WTC11 (cell line): ENCODE measurements at places on chromosomes 4 and X. TPM values are rescaled to one million over a fixed set of nuclear protein-coding genes. Genes with fewer than 3 reads are reported as not detected.
A peak's percentile ranks its signal among the peaks of the same experiment; 100 is the strongest.

UGT8 gene
- 29.2 to 30.8 TPM (median 30.7 TPM) in 3 replicates for total RNA-seq

KLB gene
- 0.09 to 0.14 TPM in 2 of 3 replicates, not detected in the other for total RNA-seq

UGT2B17 gene
- total RNA-seq, result 0.14 to 0.18 TPM in 2 of 3 replicates, not detected in the other

SULT1E1 gene
- total RNA-seq, result not detected in 3 replicates

HHIP gene
- total RNA-seq, result 0.14 to 0.27 TPM (median 0.22 TPM) in 3 replicates

EDA2R gene
- total RNA-seq, result 9.1 to 11.9 TPM (median 9.3 TPM) in 3 replicates

GRCh38 chr4:84451546-84451945, 47.5 kb downstream of the NKX6-1 start:
- H3K36me3 ChIP-seq, result no peaks in the 10 kb centered on the region
- no peaks in the 10 kb centered on the region for H3K27me3 ChIP-seq
- DNase-seq, result no peak
- H3K4me1 ChIP-seq, result peaks cover 14% of the 10 kb centered on the region

- peaks cover 5% of the 10 kb centered on the region; the same call in 1 of the 2 replicates for H3K4me1 ChIP-seq
- H3K27me3 ChIP-seq, result no peaks in the 10 kb centered on the region
Measured at GRCh38 chr4:40275065-40275730, 59.9 kb upstream of the CHRNA9 start.

DNA sequence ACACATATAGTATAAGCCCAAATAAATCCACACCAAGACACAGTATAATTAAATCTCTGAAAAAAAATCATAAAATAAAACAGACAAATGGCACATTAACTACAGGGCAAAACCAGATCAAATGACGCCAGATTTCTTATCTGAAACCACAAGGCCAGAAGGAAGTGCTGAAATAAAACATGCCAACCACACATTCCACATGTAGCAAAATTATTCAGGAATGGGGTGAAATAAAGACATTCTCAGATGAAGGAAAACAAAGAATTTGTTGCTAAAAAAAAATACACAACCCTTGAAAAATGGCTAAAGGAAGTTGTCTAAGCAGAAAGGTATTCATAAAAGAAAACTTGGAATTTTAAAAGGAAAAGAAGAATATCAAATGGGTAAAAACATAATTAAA, 4.5 kb upstream of the DCAF12L1 start:
- no peak for DNase-seq
- peaks cover 15% of the 10 kb centered on the region for H3K4me1 ChIP-seq
- no peak overlapping the region for H3K4me3 ChIP-seq
- H3K27me3 ChIP-seq, result peaks cover 15% of the 10 kb centered on the region

GRCh38 chrX:12401252-12401651, 263.0 kb downstream of the FRMPD4 start:
- peaks cover 3% of the 10 kb centered on the region; the same call in 1 of the 2 replicates for H3K4me1 ChIP-seq
- no peak for DNase-seq
- H3K36me3 ChIP-seq, result no peaks in the 10 kb centered on the region
- H3K27me3 ChIP-seq, result no peaks in the 10 kb centered on the region

GRCh38 chrX:86507331-86507730, 359.1 kb downstream of the DACH2 start:
- H3K36me3 ChIP-seq, result no peaks in the 10 kb centered on the region
- H3K4me1 ChIP-seq, result peaks cover 8% of the 10 kb centered on the region
- no peak overlapping the region for H3K4me3 ChIP-seq
- no peak for DNase-seq
- no peak overlapping the region for H3K27ac ChIP-seq
- H3K27me3 ChIP-seq, result no peaks in the 10 kb centered on the region

DNA sequence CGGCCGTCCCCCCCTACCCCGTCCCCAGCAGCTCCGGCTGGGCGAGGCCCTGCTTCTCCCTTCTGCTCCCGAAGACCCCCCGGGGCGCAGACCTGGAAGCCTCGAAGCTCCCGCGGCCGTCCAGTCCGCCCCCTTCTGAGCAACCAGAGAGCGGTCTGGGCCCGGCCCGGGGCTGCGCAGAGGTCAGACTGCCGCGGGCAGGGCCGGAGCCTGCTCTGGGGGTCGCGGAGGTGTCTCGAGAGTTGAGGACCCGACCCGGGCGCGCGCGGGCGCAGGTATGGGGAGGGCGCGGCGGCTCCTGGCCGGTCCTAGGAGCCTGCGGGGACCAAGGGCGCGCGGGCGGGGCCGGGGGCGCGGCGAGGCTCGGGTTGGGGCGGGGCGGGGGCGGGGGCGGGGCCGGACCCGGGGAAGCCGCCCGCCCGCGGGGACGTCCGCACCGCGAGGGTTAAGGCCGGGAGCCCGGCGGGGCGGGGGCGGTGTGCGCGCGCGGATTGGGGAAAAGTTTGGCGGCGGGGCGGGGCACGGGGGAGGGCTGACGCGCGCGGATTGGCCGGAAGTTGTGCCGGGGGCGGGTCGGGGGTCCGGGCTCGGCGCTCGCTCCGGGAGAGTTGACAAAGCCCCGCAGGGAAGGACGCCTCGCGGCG, at the start of gene FGFRL1:
TSS of gene FGFRL1 (plus strand) at position 605 of the 644 bp plus-strand sequence. CDS start 860 bp downstream, outside the sequence.
- H3K4me3 ChIP-seq, result peak within 1 kb of the TSS; percentile 66
- H3K27ac ChIP-seq, result no peak within 1 kb of the TSS
- DNase-seq, result peak; percentile 88
- no peaks in the 10 kb centered on the region for H3K36me3 ChIP-seq
- H3K4me1 ChIP-seq, result peaks cover 10% of the 10 kb centered on the region

DNA sequence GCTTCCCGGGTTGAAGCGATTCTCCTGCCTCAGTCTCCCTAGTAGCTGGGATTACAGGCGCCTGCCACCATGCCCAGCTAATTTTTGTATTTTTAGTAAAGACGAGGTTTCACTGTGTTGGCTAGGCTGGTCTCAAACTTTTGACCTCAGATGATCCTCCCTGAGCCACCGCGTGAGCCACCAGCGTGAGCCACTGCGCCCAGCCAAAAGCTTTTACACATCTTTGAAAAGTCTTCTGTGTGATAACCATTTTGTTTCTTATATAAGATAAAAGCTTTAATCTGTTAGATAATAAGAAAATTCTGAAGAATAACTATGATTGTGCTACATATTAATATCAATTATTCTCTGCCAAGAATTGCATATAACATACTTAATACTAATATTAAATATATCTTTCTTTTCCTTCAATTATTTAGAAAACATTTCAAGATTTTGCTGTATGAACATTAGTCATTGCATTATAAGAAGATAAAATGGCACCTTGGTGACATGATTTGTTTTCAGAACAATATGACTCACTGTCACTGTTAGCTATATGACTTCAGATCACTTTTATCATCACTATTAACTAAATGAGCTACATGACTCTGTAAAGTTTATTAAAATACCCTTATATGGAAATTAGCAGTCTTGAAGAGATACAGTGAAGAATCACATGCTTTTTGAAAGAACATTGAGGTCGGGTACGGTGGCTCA, 33.4 kb downstream of the RUFY3 start:
- H3K36me3 ChIP-seq, result no peaks in the 10 kb centered on the region
- H3K27me3 ChIP-seq, result no peaks in the 10 kb centered on the region
- H3K4me3 ChIP-seq, result no peak overlapping the region
- H3K27ac ChIP-seq, result no peak overlapping the region
- no peak for DNase-seq

DNA sequence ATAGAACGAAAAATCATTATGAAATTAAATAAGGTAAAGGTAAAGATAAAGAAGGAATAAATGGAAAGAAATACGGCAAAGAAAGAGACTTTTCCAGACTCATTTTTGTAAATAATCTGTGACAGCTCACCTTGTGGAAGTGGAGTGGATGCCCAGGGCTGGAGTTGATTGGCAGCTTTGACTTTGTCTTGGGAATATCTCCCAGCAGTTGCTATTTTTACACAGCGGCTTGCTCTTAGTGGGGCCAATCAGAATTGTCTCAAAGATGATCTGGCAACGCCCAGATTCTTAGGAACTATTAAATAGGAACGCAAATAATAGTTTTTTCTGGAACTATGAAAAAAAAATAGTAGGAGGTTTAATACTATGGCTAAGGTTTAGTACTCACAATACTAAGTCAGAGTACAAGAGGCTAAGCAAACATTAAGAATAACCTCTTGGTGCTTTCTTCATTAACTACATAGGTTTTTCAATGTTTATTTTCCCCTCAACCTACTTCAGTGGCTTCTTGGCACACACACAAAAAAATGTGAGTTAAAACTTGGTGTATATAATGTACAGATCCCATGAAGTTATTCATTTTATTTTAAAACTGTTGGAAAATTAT, 132.7 kb downstream of the TRAM1L1 start:
- DNase-seq, result no peak
- H3K36me3 ChIP-seq, result no peaks in the 10 kb centered on the region
- no peak overlapping the region for H3K4me3 ChIP-seq

- H3K4me1 ChIP-seq, result peaks cover 24% of the 10 kb centered on the region
- H3K27me3 ChIP-seq, result peaks cover 5% of the 10 kb centered on the region; the same call in 1 of the 2 replicates
- no peak overlapping the region for H3K27ac ChIP-seq
- no peak for DNase-seq
- H3K36me3 ChIP-seq, result peaks cover 21% of the 10 kb centered on the region
- H3K4me3 ChIP-seq, result peak overlapping the region; percentile 88; the same call in 1 of the 2 replicates
Measured at GRCh38 chrX:53084043-53084570, 1.9 kb downstream of the TSPYL2 start.

GRCh38 chrX:109684136-109684535, 48.9 kb downstream of the ACSL4 start:
- no peaks in the 10 kb centered on the region for H3K4me1 ChIP-seq
- peaks cover 6% of the 10 kb centered on the region; the same call in 1 of the 2 replicates for H3K36me3 ChIP-seq
- H3K27me3 ChIP-seq, result no peaks in the 10 kb centered on the region
- no peak overlapping the region for H3K27ac ChIP-seq
- DNase-seq, result no peak

GRCh38 chr4:103443324-103443723, 245.2 kb upstream of the CENPE start:
- H3K27me3 ChIP-seq, result no peaks in the 10 kb centered on the region
- no peak overlapping the region for H3K27ac ChIP-seq
- H3K4me1 ChIP-seq, result no peaks in the 10 kb centered on the region
- H3K4me3 ChIP-seq, result no peak overlapping the region
- DNase-seq, result no peak
- H3K36me3 ChIP-seq, result no peaks in the 10 kb centered on the region

- no peaks in the 10 kb centered on the region for H3K36me3 ChIP-seq
- no peaks in the 10 kb centered on the region; the same call in 1 of the 2 replicates for H3K4me1 ChIP-seq
- H3K27me3 ChIP-seq, result peaks cover 2% of the 10 kb centered on the region
- no peak overlapping the region for H3K4me3 ChIP-seq
- H3K27ac ChIP-seq, result no peak overlapping the region
- no peak for DNase-seq
Measured at GRCh38 chrX:132716006-132716405, 227.2 kb upstream of the MBNL3 start.

GRCh38 chrX:72107841-72108595, 23.7 kb downstream of the RTL5 start:
- DNase-seq, result no peak
- H3K4me3 ChIP-seq, result no peak overlapping the region
- no peaks in the 10 kb centered on the region for H3K27me3 ChIP-seq
- H3K4me1 ChIP-seq, result peaks cover 20% of the 10 kb centered on the region
- no peaks in the 10 kb centered on the region for H3K36me3 ChIP-seq

- no peaks in the 10 kb centered on the region for H3K36me3 ChIP-seq
- H3K27ac ChIP-seq, result no peak overlapping the region
- no peak for DNase-seq
- H3K27me3 ChIP-seq, result no peaks in the 10 kb centered on the region
- H3K4me3 ChIP-seq, result no peak overlapping the region
Measured at GRCh38 chr4:106255195-106255594, 60.8 kb downstream of the TBCK start.

DNA sequence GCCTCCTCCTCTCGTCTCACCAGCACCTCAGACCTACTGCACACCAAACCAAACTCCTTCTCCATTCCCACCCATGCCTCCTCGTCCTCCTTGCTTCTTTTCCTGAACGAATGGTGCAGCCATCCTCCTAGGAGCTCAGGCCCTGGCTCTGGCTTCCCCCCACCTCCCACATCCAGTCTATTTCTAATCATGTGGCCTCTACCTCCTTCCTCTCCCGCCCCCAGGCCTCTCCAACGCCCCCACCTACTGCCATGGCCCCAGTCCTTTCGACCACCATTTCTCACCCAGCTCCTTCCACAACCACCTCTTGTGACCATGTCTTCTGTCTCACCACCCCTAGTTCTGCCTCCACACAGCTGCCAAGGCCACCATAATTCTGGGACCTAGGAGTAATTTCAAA, 127.1 kb downstream of the PJA1 start:
- no peak for DNase-seq
- H3K36me3 ChIP-seq, result no peaks in the 10 kb centered on the region
- H3K4me3 ChIP-seq, result no peak overlapping the region
- no peaks in the 10 kb centered on the region; the same call in 1 of the 2 replicates for H3K27me3 ChIP-seq
- peaks cover 8% of the 10 kb centered on the region for H3K4me1 ChIP-seq
